ENCODE measurements at places on chromosomes 11 and 22.

DNA sequence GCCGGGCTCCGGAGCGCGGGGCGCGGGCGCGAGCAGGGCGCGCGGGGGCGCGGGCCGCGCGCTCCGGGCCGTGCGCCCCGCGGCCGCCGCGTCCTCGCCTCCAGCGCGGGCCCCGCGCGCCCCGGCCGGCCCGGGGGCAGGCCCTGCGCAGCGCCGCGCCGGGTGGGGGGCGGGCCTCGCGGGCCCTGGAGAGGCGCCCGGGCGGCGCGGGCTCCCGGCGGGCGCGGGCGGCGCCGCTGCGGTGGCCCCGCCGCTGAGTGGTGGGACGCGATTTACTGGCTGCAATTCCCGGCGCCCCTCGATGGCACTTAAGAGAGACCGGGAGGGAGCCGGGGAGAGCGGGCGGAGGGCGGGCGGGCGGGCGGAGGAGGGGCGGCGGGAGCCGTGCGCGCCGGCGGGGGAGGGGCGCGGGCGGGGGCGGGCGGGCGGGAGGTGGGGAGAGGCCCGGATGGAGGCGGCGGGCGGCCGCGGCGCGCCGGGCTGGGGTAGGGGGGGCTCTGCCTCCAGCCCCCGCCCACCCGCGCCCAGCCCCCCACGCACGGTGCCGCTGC is 73.2 kb upstream of the TCF20 start:
- ATAC-seq, result peak; percentile 18

- no peak for ATAC-seq
These were observed 78.7 kb downstream of the ZNRF3 start for GRCh38 chr22:28962042-28962554.

GRCh38 chr11:94672636-94673035 is 95.5 kb upstream of the AMOTL1 start:
- ATAC-seq, result no peak

- peak; percentile 92 for ATAC-seq
These were observed 186.8 kb downstream of the ETS1 start for GRCh38 chr11:128400382-128401203.

GRCh38 chr22:43855431-43855830 is 6.9 kb downstream of the SULT4A1 start:
- no peak for ATAC-seq

- no peak for ATAC-seq
These were observed 635 bp downstream of the PRR5 start for GRCh38 chr22:44702479-44703198.

GRCh38 chr11:31822175-31822926 is 11.2 kb upstream of the PAX6 start:
- no peak for ATAC-seq

GRCh38 chr22:22210889-22211833 is 33.4 kb upstream of the VPREB1 start:
- ATAC-seq, result no peak

- ATAC-seq, result no peak
These were observed 60.5 kb upstream of the FGF3 start for GRCh38 chr11:69879729-69880005.

DNA sequence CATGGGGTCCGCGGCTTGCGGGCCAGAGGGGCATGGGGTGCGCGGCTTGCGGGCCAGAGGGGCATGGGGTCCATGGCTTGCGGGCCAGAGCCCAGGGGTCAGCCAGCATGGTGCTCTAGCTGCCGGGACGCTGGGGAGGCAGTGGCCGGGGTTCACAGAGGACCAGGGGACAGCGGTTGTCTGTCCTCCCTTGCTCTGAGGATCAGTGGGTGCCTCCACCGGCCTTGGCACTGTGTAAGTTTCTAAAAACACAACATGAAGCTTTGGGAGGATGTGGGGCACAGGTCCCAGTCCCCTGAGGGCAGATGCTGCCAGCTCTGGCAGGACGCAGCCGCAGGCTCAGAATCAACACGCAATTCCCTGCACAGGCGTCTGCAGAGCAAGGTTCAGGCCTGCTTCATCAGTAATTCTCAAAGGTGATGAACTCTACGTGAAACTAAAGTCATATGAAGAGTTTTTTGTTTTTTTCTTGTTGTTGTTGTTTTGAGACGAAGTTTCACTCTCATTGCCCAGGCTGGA is 3.0 kb downstream of the MLC1 start:
- no peak for ATAC-seq

DNA sequence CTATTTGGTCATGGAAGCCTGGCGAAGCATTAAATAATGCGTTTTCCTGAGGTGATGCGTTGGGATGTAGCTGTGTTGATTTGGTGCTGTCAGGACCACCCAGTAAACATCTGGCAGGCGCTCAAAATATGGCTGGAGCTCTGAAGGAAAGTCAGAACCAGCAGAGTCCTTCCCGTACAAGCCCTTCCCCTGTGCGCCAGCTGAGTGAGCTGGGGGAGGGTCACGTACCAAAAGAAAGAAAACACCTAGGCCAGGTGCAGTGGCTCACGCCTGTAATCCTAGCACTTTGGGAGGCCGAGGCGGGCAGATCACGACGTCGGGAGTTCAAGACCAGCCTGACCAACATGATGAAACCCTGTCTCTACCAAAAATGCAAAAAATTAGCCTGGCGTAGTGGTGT is 55.6 kb upstream of the CECR2 start:
- ATAC-seq, result no peak

GRCh38 chr11:13644997-13645687 is 23.3 kb upstream of the FAR1 start:
- ATAC-seq, result no peak

- no peak for ATAC-seq
These were observed 16.0 kb upstream of the SMIM35 start for GRCh38 chr11:118102721-118103261.

GRCh38 chr11:76062733-76063132 is 143.6 kb downstream of the WNT11 start:
- ATAC-seq, result no peak

DNA sequence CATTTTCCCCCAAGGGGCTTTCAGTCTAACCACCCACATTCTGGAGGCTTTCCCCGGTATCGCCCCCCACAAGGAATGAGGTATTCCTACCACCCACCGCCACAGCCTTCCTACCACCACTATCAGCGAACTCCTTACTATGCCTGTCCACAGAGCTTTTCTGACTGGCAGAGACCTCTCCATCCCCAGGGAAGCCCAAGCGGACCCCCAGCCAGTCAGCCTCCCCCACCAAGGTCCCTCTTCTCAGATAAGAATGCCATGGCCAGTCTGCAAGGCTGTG is 14.6 kb upstream of the SLC25A18 start:
- no peak for ATAC-seq

DNA sequence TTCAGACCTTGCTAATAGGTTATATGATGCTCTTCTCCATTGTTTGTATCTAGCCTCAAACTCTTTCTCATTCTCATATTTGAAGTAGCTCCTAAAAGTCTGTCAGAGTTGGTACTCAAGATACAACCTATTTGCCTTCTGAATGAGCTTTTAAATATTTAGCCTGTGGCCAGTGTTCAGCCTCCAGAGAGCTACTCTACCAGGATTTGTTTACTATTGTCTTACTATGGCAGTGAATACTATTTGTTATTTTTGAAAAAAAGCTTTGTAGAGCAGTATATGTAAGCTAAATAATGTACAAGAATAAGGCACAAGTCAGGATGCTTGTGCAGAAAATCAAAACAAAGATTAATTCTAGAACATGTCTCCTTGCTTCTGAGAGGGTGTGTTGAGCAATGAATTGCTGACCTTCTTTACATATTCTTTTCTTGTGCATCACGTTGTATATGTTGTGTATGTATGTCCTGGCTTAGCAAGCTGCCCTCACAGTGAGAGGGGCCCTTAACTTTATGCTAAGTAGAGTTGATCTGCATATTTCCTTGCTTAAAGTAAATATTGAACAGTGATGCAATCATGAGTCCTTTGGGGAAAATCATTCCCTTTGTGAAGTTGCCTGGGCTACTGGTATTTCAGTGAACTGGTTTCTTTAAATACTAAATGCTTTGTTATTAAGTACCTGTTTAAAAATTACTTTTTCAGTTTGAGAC is 438.0 kb downstream of the LUZP2 start:
- no peak for ATAC-seq

DNA sequence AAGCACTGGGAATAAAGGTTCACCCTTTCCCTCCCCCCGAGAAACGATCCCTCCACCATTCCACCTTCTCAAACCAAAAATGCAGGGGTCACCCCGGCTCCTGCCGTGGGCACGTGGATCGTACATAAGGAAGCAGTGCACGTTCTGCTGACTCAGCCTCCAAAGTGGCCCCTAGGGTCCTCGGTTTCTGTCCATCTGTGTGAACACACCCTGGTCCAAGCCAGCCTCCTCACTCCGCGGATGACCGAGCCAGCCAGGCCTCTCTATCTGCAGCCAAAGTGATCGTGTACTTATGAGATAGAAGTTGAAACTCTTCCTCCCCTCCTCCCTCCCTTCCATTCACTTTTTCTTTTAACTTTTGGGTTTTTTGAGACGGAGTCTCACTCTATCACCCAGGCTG is 16.2 kb downstream of the C11orf24 start:
- no peak for ATAC-seq

DNA sequence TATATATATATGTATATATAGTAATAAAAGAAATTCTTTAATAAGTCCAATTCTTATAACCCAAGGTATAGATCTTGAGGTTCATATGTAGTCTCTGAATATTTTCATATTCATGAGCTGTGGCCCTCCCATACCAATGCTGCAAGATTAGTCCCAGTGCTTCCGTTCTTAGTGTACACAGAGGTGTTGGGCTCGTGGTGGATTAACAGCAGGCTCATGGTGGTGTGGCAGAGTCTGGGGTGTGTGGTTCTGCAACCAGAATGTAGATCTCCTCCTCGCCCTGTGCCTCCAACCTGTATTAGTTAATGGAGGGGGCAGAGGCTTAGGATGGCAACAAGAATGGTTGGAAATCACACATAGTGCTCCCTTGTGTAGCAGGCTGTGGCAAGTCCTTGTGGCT is 16.8 kb downstream of the PRDM10 start:
- ATAC-seq, result no peak

GRCh38 chr22:20268279-20269012 is at the start of gene RTN4R:
TSS of gene RTN4R (minus strand) at chr22:20268318. CDS start at chr22:20268092, 226 bp downstream.
- ATAC-seq, result peak; percentile 90

GRCh38 chr11:38460896-38461295 is 1862.9 kb upstream of the RAG2 start:
- no peak for ATAC-seq

All from SK-N-SH treated with all-trans-retinoic acid at 6 μM for 48 hours (cell line).